ENCODE measurements at places on chromosomes 16 and 17. TPM values are rescaled to one million over a fixed set of nuclear protein-coding genes. Genes with fewer than 3 reads are reported as not detected.

KRT39 gene
- not detected for total RNA-seq

FOXC2 gene
- not detected for total RNA-seq

SLC5A11 gene
- total RNA-seq, result not detected

C17orf113 gene
- total RNA-seq, result 0.08 TPM

LCMT1 gene
- 47.6 TPM for total RNA-seq

PLCG2 gene
- 18.2 TPM for total RNA-seq
